Activated T-helper 1 cell treated with Interleukin-2 at 50 U/mL for 16 hours (primary cell): ENCODE measurements at places on chromosomes 5 and 9.

DNA sequence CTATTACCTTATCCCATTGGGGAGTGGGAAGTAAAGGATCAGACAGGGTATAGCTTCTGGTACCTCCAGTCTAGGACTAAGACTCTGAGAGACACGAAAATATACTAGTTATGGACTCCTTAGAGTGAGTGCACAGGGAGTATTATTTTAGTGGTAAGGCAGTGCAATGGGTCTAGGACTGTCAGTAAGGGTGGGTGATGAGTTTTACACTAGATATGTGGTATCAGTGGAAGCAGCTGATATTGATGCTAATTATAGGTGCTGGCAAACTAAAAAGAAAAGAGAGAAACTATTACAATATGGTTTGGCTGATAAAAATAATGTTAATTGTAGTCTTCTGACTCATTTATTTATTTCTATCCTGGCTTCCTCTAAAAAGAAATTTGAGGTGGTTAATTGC lies 118.6 kb downstream of the UNC13B start:
- no peak for DNase-seq

DNA sequence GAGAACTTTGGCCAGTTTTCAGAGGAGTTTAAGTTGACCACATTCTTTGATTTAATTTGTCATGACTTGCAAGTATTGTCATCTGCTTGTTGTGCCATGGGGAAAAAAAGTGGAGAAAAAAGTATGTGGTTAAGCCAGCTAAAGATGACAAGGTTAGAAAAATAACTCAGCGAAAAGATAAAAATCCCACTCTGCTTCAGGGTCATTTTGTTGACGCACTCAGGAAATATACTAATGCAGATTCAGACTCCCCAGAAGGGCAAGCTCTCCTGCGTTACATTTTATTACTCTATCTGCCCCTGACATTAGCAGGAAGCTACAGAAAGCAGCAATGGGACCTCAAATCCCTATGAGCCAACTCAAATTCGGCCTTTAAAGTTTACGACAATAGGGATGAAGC lies 27.6 kb upstream of the TESK1 start:
- no peak for DNase-seq

DNA sequence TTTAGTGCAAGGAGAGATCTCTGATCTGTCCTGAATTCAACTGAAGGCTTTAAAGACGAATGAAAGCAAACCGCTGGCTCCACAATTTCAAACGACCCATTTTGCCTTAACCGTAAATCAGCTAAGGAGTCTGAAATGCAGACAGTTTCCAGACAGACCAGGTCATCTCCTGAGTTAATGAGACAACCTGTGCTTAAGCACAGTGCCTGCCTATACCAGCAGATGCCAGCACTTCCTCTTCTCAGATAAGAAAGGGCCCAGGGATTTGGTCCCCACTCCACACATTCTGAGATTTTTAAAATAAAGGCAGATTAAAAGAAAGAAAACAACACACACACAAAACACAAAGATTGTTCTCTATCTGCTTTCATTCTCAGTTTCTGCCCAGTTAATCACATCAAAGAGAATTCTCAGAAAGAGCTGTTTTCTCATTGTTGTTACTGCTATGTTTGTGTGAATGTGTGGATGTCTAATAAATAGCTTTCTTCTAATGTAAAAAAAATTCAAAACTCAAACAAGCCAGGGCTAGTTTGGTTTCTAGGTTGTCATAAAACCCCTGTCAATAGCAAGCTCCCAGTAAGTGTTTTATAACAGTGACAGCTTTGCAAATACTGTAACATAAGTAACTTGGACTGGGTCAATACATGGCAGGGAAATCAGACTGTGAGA lies 157.7 kb upstream of the SLC24A2 start:
- DNase-seq = no peak

- no peak for DNase-seq
Observed at GRCh38 chr9:127281891-127282290, 17.3 kb downstream of the GARNL3 start.

DNA sequence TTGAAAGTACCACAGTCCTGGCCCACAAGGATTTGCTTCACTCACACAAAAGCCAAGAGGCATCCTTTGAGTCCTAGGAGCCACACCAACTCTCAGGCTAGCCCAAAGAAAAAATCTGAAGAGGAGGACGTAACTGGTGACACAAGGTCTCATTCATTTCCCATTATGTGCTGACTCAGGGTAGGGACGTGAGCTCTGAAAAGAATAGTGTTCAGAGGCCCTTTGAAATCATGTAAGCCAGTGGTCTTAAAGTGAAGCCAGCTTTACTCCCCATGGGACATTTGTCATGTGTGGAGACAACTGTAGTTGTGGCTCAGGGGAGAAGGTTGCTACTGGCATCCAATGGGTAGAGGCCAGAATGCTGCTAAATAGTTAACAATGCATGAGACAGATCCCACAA lies 332.4 kb downstream of the KCTD16 start:
- DNase-seq = no peak

GRCh38 chr5:65822710-65823109 lies 100.7 kb downstream of the NLN start:
- DNase-seq = no peak

- no peak for DNase-seq
Observed at GRCh38 chr9:1400983-1401382, 350.8 kb downstream of the DMRT2 start.

GRCh38 chr5:37889612-37890317 lies 49.9 kb upstream of the GDNF start:
- DNase-seq = no peak

DNA sequence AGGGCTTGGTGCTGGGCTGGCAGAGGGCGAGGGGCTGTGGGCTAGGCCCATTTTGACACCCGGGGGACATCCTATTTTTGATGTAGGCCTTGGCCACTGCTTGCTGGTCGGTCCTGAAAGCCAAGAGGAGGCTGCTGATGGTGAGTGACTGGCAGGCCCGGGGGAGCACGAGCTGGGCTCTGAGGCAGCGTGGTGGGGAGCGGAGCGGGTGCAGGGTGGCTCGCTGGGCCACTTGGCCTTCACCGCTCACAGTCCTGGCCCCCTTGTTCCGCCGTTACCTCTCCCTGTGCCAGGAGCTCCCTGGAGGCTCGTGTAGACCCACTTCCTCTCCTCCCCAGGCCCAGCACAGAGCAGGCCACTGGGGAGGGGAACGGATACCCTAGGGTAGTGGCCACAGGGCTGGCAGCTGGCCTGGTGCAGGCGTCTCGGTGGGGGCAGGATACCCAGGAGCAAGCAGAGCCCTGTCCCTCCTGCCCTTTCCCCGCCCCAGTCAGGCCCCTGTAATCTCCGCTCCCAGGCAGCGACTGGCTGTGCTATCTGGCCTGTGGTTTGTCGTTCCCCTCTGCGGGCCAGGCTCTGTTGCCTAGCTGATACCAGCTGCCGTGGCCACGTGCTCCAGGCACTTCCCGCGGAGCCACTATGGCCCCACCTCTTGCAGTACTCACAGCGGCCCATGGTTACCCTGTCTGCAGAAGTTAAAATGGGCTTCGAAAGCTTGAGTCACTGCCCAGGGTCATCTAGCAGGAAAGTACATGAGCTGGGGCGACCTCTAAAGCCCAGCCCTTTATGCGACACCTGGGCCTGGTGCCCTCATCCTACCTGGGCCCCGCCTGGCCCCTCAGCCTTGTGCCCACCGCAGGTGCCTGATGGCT lies 11.7 kb upstream of the DOLPP1 start:
- DNase-seq = peak; percentile 29

DNA sequence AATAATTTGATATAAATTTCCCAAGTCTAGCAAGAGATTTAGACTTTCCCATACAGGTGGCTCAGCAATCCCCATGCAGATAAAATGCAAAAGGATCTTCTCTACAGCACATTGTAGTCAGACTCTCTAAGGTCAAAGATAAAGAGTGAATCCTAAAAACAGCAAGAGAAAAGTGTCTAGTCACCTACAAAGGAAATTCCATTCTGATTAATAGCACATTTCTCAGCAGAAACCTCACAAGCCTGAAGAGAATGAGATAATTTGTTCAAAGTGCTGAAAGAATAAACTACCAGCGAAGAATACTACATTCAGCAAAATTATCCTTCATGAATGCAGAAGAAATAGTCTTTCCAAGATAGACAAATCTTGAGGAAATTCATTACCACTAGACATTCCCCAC lies 493.3 kb downstream of the PRELID2 start:
- no peak for DNase-seq

GRCh38 chr9:107832871-107833270 lies 343.3 kb upstream of the KLF4 start:
- no peak for DNase-seq

DNA sequence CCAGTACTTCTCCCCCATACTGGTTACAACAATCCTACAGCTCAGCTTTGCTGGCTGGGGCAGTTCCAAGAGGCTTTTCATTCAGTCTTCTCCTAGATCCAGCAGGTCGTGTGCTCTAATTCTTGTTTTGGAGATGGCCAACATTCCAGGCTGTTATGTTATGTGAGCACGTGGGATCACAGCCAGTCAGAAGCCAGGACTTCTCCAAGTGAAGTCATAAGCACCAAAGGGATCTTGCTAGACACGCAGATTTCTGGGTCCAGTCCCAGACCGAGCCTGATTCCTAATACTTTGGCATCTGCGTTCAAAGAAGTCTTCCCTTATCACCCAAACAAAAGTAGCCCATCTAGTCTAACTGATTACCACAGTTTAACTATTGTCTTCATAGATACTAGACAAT lies 1.4 kb upstream of the LARP1 start:
- DNase-seq = no peak

GRCh38 chr9:34628656-34629490 lies at the start of gene ARID3C:
ARID3C (minus strand) TSS chr9:34629066; CDS start chr9:34628014, 1,052 bp downstream.
- DNase-seq = no peak

DNA sequence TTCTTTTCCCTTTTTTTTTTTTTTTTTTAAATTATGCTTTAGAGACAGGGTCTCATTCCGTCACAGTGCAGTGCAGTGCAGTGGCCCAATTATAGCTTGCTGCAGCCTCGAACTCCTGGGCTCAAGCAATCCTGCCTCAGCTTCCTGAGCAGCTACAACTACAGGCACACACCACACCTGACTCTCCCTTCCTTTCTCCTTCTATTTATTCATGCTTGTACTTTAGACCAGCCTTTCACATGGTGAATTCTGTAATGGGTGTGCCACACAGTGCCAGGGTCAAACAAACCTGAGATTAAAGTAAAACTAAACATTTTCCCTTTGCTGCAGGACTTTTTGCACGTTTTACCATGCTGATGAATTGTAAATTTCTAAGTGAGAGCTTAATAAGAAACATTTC lies 8.0 kb downstream of the SH3RF2 start:
- no peak for DNase-seq

GRCh38 chr5:20286512-20286911 lies 298.5 kb upstream of the CDH18 start:
- no peak for DNase-seq

DNA sequence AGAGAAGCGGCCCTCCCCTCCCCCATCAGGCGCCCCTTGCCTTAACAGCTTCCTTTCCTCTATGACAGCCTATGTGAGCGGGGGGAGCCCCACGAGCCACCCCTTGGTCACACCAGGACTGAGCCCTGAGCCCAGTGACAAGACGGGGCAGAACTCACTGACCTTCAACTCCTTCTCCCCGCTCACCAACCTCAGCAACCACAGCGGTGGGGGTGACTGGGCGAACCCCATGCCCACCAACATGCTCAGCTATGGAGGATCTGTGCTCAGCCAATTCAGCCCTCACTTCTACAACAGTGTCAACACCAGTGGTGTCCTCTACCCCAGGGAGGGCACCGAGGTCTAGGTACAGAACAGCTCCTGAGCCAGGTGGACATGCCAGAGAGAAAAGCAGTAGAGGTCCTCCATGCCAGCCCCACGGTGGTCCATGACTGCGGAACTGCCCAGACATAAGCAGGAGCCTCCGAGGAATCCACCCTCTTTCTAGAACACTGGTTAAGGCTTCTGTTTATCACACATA lies 2.6 kb downstream of the FOXI1 start:
- no peak for DNase-seq

GRCh38 chr5:82046276-82046647 lies 74.4 kb downstream of the ATG10 start:
- DNase-seq = no peak

DNA sequence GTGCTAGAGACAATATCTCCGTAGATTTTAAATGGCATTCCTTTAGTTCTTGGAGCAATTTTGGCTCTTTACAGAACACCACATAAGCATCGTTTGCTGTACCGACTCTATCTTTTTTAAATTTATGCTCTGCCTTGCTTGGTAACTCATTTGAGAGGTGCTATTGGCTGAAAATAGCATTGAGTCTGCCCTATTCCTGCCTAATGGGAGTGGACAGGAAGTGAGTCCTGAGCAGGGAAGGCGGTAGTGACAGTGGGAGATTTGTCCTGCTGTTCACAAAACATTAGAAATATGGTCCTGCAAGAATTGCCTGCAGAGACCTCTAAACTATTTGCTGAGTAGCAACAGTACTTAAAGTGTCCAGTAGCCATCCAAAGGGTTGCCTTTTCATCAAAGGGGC lies 115.2 kb upstream of the IFNE start:
- DNase-seq = no peak
